ENCODE measurements at places on chromosomes 6 and 20.

DNA sequence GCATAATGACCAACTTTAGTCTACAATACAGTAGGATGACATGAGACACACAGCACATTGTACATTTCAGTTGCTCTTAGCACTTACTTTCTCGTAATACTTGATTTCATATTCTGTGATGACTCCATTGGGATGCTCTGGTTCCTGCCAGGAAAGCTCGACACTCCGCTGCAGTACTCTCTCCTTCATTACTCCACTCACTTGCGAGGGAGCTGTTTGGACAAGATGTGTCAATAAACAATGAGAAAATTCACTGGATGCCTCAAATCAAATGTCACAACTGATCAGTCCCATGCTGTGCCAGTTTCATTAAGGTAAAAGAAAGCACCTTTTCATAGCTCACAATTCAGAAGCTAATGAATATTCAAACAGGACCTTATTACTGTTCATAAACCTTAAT, 147.1 kb downstream of the EPHA7 start:
- DNase-seq, result no peak

DNA sequence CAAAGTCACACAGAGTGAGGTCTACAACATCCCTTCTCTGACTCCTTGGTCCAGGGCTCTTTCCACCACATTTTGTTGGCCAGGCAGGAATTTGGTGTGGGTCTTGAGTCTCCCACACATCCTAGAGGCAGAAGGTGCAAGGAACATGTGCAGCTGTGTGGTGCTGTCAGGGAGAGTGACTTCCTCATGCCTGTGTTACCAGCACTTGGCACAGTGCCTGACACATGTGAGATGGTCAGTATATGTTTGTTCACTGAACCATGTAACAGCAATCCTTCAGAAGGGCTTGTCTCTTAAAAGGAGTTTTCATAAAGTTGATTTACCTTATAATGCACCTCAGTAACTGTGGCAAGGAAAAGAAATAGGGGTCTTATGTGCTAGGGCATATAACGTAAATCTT, 168.5 kb downstream of the CDC5L start:
- DNase-seq, result no peak

DNA sequence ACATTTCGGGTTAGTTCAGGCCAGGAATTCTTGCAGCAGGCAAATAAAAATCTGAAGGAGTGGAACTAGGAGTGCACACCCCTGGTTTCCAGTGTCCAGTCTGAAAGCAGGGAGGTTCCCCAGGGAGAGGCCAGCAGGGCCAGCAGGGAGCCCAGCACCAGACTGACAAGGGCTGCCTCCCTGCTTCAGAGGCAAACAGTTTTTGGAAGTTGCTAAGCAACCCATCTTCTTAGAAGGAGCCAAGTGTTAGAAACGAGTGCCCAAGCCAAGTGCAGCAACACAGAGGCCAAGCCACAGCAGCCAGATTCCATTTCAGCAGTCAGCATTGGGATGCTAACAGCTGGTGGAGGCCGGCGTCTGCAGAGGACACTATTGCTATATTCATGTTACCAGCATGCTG, 179.1 kb downstream of the SYNDIG1 start:
- DNase-seq, result no peak

- no peak for DNase-seq
Measured at GRCh38 chr20:35611482-35611881, 4.1 kb upstream of the SPAG4 start.

- DNase-seq, result no peak
Measured at GRCh38 chr6:2140438-2141128, 104.8 kb downstream of the GMDS start.

DNA sequence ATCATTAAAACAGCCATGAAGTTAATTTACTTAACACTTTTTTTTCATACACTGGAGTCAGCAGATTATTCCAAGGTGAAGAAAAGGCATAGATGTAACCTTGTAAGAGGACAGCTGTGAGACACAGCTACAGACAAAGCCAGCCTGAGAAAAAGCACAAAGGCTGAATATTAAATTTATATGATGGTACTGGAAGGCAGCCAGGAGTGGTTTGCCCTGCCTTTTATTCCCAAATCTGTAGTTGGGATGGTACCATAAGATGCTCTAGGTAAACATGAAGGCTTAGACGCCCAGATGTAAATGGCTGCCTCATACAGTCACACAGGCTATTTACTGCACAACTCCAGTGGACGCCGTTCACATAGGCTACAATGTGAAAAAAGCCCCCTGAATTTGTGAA, 42.1 kb upstream of the LOC128125822 start:
- DNase-seq, result no peak

DNA sequence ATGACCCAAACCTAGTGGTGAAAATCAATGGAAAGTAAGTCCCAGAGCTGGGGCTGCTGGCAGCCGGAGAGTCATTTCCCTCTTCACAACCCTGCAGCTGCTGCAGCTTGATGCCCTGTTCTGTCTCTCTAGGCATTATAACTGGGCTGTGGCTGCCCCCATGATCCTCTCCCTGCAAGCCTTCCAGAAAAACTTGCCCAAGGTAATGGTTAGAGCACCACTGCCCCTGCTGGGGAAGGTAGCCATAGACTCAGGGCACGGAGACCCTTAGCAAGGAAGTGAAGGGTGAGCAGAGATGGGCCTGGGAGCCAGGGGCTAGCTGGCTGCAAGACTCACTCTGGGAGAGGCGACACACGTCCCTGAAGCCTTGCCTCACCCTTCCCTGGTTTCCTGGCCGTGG, 12.0 kb downstream of the LPIN3 start:
- DNase-seq, result no peak

DNA sequence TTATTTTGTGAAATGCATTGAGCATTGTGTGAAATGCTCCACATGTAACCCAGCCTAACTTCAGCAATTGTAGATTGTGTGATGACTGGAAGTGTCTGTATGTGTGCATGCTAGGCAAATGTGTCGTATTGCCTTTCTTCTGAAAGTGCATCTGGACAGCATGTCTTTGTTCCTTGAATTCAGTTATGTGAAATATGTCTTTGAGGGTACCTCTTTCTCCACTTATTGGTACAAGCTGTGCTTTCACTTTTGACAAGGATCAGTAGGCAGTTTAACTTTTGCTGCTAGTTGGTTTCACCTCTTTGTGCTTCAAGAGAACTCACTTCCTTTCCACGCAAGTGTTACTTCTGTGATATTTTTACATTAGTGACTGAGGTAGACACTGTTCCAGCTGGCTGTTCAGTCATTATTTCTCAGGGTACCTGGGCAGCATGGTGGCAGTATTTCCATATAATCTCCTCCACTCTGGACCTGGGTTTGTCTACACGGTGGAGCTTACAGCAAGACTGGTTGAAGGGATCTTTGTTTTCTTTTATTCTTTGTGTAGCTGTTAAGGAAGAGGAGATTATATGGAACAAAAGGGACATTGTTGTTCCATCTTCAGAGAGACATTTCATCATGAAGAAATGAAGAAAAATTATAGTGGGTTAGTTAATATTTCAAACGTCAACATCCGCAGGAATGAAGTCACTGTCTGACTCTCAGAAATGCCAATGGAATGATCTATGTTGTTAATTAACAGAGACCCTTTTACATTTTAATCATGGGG, 175.4 kb downstream of the UTRN start:
- DNase-seq, result no peak

DNA sequence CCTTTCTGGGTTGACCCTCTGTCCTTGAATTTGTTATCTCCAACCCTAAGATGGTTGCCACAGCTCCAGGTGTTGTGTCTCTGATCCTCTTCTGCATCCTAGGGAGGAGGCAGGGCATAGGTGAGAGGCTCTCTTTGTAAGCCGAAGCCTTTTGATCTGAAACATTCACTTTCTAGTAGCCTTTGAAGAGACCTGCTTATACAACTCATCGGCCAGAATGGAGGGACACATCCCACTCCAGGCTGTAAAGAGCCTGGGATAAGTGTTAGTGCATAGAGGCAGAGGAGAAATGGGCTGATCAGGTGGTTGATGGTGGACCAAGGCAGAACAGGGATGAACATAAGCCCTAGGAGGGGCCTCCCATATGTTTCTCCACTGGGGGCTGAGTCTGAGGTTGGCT, 137.1 kb upstream of the KCNG1 start:
- no peak for DNase-seq

DNA sequence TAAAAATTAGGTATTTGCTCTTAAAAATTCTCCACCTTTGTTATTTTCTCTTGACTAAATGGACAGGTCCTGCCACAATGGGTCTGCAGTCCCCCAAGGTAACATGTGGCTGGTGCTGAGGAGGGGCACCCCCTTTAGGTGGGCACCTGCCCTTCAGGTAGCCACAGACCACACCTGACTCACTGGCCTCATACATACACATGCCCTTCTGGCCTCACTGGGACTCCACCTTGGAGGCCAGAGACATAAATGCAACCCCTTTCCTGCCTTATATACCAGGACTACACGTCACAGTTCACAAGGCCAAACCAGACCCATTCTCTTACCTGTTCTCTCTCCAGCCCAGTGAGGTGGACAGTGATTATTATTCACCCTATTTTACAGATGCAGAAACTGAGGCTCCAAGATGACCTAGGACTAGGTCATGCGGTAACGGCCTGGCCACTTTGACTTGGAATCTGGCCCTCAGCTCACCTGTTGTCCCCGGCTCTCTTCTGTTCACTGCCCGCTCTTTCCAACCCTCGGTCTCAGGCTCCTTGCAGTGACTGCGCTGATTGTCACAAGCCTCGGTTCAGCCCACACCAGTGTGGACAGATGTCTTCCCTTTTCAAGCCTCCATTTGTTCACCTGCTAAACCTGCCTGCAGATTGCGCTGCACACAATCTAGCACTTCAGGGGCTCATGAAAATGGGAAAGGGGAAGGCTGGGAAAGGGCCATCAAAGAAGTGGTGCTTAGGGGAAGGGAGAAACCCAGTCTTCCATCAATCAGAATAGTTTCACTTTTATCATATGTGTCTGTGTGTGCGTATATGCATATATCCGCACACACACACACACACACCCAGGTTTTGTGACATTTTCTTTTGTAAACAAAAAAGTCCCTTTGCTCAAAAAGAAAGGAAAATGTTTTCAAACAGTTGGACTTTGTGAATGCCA, 121.7 kb downstream of the BCAS1 start:
- DNase-seq, result no peak

GRCh38 chr6:101853231-101854085, 459.9 kb downstream of the GRIK2 start:
- no peak for DNase-seq
